ENCODE measurements at places on chromosomes 2 and 18.

DNA sequence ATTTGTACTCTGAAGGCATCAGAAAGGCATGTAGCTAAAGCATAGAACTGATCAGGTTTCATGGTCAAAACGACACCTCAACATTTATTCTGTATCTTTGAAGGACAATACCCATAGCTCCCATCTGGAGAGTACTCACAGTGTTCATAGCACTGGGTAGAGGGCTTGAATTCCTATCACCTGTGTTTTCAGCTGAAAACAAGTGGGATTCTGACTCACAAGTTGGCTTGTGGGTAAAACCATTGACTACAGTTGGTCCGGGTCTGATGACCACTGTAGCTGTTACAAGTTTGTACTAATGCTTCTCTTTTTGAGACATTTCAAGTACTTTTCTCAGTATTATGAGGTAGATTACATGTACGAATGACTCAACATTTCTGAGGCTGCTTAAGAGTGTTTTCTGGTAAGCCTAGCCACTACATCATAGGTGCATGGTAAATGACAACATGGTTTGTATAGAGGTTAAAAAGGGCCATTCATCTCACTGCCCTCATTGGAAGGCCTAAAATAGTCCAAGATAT lies 68.6 kb upstream of the PELI1 start:
- no peak for DNase-seq

GRCh38 chr2:110866466-110866865 lies 134.1 kb downstream of the ACOXL start:
- DNase-seq: no peak

DNA sequence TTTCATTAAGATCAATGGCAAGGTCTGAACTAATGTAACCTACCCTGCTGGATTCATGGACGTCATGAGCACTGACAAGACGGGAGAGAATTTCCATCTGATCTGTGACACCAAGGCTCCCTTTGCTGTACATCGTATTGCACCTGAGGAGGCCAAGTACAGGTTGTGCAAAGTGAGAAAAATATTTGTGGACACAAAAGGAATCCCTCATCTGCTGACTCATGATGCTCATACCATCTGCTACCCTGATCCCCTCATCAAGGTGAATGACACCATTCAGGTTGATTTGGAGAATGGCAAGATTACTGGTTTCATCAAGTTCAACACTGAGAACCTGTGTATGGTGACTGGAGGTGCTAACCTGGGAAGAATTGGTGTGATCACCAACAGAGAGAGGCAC lies 82.3 kb upstream of the NDUFV2 start:
- no peak for DNase-seq

GRCh38 chr18:25517881-25518715 lies 166.1 kb upstream of the ZNF521 start:
- DNase-seq: no peak

DNA sequence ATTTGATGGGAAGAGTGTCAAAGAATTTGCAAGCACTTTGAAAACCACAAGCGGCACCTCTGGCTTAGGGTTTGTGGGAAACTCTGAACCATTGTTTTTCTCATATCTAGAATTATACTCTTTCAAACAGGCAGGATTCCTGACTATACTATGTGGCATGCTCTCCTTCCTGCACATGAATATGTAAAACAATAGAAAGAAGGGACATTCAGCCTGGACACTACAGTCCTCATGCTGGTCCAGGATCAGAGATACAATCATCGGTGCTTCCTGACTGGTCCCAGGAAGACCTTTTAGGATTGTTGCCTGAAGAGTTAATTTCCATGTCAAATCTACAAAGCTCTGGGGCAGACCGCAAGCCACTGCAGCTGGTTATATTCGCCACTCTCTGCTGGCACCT lies 55.7 kb upstream of the RASGRP3 start:
- DNase-seq: no peak

- no peak for DNase-seq
Measured at GRCh38 chr18:13544953-13545352, 181.4 kb downstream of the FAM210A start.

DNA sequence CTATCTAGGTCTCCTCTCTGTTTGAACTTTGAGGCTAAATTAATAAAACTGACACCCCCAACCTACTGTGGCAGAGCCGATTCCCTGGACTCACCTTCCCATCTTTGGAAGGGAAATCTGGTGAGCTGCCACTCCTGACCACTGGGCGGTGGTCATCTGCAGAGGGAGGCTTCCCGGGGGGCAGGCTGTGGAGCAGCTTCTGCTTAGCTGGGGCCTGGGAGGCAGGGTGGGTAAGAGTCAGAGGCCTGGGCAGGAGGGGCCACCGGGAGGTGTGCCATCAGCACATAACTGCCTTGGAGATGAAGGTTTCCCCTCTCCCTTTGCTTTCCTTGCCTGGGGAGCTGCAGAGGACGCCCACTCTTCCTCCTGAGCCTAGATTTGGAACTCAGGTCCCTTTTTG lies 2.3 kb upstream of the NPPC start:
- DNase-seq: no peak

DNA sequence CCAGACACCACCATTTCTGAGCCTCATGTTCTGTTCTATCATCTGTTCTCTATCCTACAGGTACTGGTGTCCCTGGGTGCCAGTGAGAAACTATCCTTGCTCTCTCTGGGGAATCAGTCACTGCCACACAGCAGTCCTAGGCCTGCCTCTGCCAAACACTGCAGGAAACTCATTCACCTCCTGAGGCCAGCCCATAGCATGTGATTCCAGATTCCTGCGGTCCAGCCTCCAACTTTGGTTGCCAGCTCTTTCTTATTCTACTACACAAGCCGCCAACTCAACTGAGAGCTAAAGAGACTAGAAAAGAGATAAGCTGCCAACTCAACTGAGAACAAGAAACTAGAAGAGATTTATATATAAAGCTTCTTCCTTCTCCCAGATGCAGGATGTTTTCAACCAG lies 8.8 kb upstream of the TTLL4 start:
- no peak for DNase-seq

- no peak for DNase-seq
Measured at GRCh38 chr2:228731517-228731916, 539.6 kb downstream of the PID1 start.

DNA sequence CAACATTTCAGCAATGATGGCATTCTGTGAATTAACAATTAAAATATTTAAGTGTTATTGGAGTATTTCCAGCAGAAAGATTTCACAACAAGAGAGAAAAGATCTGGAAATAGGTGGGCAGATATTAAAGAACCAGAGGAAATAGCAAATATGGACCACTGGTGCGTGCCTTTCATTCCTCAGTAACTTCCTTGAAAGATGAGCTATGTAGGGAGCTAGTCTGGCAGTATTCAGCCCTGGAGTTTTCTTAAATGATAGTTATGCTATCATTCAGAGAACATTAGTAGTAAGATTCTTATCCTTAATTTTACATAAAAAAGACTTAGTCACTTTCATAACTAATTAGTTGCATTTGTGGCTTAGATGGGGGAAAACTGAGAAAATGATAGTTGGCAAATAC lies 41.5 kb downstream of the TANC1 start:
- no peak for DNase-seq

DNA sequence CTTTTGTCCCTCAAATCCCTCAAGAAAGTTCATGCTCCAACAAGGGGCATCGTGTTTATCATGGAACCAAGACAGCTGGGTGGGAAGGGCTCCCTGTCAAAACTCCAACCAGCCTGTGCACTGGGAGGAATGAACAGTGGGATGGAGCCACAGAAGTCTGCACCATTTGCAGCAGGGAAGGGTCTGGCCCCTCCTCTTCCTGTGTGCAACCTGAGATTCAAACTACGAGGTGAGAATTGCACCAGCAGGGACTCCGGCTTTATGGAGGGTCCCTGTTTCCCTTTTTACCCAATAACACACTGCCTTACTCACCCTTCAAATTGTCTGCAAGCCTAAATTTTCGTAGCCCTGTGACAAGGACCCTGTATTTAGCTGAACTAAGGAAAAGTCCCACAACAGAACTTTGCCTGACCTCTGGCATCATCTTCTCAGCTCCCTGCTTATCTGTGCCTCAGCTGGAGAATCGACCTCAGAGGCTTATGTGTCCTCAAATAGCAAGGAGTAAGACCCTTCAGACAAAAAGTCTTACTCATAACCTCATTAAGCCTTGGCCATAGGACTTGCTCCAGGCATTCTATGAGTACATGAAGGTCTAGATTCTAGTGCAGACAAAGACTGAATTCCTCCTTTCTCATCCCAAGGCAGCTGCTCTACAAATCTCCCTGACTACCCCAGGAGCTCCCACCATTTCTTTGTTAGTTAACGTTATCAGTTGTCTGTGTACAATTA lies 178.3 kb upstream of the SERPINE2 start:
- no peak for DNase-seq

DNA sequence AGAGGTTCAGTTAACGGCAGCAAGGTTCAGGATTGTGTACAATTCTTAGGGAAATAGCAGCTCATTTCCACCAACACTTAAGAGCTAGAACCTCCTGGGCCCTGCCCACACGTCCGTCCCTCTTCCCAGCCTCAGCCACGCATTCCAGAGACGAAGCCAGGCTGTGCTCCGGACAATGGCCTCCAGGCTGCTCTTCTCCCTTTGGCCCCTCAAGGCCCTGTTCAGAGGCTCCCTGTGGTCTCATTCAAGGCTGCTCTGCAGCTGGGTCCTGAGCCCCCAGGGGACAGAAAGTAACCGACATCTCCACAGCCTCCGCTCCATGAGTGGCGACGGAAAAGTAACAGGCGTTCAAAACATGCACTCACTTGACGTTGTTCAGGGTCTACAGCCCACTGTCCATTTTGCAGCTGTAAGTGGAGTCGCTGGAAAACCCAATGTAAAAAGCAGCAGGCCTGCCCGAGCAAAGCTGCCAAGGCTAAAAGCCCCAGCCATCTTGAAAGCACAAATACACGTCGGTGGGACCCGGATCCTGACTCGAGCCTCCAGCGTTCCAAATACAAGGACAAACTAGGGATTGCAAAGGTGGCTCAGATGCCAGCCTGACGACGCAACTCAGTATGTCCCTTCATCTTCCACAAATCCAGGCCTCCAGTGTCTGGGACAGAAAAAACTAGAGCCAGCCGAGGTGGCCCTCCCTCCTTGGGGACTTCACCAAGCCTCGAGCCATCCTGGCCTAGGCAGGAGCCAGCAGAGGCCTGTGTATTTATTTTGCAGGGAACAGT lies 76.9 kb downstream of the NDUFA10 start:
- DNase-seq: no peak
